WTC11 (cell line): ENCODE measurements at places on chromosomes 6 and 20. TPM values are rescaled to one million over a fixed set of nuclear protein-coding genes. Genes with fewer than 3 reads are reported as not detected.

COL21A1 gene
- 4.4 to 5.5 TPM (median 4.4 TPM) in 3 replicates for total RNA-seq

PRL gene
- total RNA-seq, result not detected in 3 replicates

NR2E1 gene
- not detected in 3 replicates for total RNA-seq

- no peak for DNase-seq
Measured at GRCh38 chr6:129592516-129593232, 117.3 kb downstream of the ARHGAP18 start.

- no peak for DNase-seq
Measured at GRCh38 chr20:23652371-23652770, 14.6 kb upstream of the CST3 start.
